ENCODE measurements at places on chromosomes 11 and 22. TPM values are rescaled to one million over a fixed set of nuclear protein-coding genes. Genes with fewer than 3 reads are reported as not detected.

ZP1 gene
- not detected for total RNA-seq

LRRC55 gene
- not detected for total RNA-seq

GALR3 gene
- total RNA-seq = not detected

OR8A1 gene
- total RNA-seq = not detected

CTSW gene
- 0.49 TPM for total RNA-seq

VWCE gene
- 3.6 TPM for total RNA-seq

APOL4 gene
- 1.6 TPM for total RNA-seq

SLC22A6 gene
- not detected for total RNA-seq
